ENCODE measurements at places on chromosomes 12 and 14.

- no peak for DNase-seq
Measured at GRCh38 chr12:80443974-80444666, at the start of gene PTPRQ. TSS of gene PTPRQ (plus strand) at chr12:80444235. CDS start at chr12:80444346, 111 bp downstream.

DNA sequence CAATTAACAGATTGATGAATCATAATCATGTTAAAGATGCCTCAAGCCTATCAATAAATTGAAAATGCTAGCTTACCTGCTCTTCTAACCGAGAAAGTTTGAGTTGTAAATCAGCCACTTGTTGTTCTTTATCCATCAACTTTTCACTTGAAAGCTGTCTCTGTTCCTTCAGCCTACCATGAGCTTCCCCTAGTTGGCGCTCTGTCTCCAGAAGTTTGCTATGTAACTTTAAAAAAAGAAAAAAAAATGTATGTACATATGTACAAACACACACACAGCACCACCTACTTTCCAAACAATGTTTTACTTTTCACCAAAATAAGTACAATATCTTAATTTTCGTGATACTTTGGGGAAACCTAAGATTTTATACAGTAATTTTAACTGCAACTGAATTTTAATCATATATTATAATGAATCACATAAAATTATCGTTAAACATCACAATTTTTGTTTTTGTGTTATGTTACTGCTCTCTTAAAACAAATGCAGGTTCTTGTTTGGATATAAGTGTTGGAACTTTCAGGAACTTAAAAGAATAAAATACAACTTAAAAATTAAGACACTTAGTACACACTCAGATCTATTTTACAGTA, 101.2 kb downstream of the EEA1 start:
- DNase-seq: peak; percentile 52

DNA sequence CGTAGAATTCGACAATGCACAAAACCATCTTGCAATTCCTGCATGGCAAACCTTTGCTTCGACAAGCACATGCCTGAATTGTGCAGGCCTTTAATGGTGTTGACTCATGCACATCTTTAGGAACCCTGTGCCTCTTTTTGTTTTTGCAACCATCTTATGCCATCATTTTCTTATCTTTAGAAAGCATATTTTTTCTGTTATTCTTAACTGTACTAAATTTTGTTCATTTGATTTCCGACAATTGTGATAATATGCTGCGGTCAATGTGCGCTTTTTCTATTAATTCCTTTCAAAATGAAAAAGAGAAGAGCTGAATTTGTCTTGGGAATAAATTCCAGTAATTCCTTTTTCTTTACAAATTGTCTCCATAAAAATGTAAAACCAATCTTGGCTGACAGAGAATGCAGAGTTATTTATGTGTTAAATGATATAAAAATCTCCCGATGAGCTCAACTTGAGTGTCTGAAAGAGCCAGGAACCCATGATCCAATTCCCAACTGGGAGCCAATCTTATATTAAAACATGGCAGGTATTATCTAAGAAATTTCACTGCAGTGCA, 20.1 kb upstream of the CDK17 start:
- no peak for DNase-seq

DNA sequence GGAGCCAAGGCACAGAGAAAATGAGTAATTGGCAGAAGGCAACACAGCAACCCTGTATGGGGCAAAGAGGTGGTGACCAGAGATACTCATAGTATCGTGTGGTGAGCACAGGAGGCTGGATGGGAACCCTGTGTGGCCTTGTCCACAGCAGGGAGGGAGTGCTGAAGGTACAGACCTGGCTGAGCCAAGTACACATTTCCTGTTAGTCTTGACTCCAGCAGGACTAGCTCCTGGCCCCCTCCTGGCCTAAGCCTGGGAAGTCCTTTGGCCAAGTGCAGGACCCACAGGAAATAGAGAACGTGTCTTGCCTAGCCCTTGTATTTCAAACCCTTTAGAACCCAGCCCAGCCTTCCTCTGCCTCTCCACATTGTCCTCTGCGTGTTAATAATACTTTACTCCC, 289.8 kb upstream of the PWP1 start:
- no peak for DNase-seq

DNA sequence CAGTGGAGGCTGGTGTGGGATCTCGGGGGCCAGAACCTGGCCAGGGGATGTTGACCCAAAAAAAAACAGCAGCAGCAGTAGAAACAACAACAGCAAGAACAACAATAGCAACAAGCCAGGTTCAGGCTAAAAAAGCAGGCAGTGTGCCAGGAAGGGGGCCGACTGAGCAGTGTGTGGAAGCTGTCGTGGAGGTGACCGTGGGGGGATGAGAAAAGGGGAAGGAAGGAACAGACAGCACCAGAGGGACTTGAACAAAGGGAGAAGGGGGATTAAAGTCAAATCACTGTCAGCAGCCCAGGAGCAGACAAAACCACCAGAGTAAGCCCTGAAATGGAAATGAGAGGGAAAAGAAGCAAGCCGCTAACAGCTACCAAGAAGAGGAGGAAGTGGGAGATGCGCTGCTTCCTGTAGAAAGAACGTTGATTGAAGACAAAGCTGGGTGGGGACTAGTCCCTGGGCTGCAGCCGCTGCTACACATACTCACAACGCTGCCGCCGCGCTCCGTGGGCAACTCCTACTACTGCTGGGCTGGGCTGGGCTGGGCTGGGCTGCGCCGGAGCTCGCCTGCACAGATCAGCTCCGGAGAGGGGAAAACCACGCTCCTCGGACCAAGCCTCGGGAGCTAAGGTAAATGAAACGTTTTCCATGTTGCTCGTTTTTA, at the start of gene GNG2:
GNG2 (plus strand) TSS at position 449 of the 661 bp plus-strand sequence. CDS start 90,067 bp downstream, outside the sequence.
- DNase-seq: peak; percentile 60

DNA sequence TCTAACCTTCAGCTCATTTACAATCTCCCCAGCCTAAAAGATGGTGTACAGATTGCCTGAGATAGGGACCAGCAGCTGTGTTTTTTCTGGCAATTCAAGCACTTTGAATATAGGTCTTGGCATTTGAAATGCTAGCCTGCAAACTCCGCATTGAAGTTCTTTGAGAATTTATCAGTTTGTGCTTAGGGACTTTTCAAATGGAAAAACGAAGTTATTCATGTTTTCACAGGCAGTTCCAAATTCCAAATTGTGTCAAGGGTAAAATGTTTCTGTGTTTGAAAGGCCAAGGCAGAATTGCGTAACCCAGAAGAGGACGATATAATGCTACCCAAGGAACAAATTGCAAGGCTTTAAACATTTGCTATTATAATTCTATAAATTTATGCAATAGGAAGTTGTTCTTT, 168.9 kb upstream of the RASSF8 start:
- no peak for DNase-seq

DNA sequence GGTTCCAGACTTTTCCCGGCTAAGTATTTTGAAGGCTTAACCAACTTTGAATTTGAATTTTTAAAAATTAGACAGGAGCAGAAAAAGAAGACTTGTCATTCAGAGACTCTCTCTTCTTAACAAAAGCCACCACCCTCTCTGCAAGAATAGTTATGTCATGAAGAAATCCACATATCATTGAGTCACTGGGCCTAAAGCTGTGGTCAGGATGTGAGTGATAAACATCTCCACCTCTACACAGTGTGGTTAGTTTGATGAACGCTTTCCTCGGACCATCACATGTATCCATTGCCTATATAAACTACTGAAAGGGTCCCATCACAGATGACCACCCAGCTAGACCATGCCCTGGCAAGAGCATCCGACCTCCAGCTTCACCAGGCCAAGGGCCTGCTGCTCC, 226.1 kb downstream of the KSR2 start:
- DNase-seq: no peak

DNA sequence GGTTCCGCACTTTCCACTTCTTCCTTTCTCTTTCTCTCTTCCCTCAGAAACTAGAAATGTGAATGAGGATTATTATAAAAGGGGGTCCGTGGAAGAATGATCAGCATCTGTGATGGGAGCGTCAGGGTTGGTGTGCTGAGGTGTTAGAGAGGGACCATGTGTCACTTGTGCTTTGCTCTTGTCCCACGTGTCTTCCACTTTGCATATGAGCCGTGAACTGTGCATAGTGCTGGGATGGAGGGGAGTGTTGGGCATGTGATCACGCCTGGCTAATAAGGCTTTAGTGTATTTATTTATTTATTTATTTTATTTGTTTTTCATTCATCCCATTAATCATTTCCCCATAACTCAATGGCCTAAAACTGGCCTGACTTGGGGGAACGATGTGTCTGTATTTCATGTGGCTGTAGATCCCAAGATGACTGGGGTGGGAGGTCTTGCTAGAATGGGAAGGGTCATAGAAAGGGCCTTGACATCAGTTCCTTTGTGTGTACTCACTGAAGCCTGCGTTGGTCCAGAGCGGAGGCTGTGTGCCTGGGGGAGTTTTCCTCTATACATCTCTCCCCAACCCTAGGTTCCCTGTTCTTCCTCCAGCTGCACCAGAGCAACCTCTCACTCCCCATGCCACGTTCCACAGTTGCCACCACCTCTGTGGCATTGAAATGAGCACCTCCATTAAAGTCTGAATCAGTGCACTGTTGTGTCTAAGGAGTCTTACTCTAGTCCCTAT, 4.6 kb upstream of the ATN1 start:
- peak; percentile 36 for DNase-seq

GRCh38 chr14:90418053-90418452, 21.2 kb downstream of the CALM1 start:
- DNase-seq: no peak

DNA sequence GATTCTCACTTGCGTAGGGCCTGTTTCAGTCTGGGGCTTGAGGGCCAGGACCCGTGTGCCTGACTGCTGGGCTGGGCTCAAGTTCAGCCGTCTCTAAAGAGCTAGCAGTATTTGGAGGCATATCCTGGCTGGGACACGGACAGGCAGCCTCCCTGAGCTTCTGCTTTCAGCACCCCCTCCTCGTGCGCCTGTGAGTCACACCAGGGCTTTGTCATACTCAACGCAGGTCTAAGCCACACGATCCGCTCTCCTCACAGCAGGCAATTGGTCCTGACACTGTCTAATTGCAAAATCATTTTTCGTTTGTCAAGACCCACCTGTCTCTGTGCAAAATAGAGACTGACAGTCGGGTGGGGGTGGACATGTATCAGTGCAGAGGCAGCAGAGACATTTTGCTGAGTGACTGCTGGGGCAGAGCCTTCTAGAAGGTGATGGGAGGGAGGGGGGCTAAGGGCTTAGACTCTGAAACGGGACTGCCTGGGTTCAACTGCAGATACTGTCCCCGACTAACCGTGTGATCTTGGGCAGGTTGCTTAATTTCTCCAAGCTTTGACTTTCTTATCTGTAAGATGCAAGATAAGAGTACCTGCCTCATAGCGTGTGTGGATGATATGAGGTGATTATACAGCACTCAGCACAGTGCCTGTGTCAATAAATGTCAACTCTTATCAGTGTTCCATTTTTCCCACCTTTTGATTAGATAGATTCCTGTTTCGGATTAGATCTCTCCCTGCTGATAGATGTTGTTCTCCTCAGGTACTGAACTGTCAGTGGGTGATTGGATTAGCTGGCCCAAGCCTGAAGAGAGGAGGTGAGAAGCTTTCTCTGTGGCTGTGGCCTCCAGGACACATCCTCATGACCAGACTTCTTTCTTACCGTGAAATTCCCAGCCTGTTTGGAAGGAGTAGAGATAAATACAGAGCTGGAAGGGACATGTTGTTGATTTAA, 53.1 kb downstream of the KCNA1 start:
- no peak for DNase-seq

DNA sequence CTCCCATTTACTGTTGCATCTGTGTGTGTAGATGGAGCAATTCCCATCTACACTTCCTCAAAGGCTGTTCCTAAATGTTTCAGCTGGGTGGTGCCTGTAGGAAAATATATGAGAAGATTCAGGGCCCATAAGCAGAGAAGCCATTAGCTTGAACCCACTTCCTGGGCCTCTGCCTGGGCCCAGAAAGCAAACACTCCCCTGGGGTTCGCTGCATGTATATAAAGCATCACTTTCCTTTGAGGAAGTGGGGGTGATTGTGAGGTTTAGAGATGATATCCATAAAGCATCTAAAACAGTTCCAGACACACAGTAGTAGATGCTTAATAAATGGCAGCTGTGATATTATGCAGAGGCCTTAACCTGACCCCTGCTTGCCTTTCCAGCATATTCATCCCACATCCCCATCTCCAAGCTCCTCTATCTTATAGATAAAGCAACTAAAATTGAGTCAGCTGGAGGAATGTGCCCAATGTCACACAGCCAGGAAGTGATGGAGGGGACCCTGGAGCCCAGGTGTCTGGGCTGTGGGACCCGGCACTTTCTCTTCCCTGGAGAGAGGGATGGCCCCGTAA, 280.0 kb upstream of the CRY1 start:
- DNase-seq: no peak

- no peak for DNase-seq
Measured at GRCh38 chr12:48092611-48093010, 13.3 kb downstream of the SENP1 start.

- DNase-seq: no peak
Measured at GRCh38 chr12:116144384-116144783, 133.1 kb downstream of the MED13L start.

DNA sequence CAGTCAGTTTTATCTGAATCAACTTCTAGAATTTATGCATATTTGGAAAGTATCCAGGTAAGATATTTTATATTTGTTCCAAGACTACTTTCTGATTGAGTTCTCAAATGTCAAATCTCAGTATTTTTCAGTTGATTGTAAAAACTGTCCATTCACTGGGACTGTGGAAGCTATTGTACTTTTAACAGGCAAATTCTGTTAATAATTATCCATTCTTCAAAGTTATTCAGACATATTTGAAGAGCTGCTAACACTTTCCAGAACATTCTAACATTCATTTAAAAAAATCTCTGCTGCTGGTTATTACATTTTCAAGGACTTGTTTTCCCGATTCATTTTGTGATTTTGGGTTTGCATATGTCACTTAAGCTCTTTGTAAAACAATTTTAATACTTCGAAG, 59.7 kb downstream of the PIK3C2G start:
- DNase-seq: no peak

- no peak for DNase-seq
Measured at GRCh38 chr14:28901631-28902030, 135.0 kb downstream of the FOXG1 start.

DNA sequence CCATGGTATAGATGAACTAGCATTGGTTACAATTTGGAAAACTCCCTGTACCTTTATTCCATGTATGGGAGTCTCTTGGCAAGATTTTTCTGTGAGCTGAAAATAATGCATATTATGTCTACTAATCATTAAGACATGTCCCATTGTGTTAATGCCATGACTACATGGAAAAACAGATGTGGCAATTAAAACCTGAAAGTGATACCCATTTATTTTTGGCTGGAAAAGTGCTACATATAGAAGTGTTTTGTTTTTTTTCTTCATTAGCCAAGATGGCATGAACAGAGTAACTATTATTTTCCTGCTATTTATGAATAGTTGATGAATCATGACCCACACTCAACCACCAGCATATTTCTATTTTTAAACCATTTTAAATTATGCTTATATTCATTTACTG, 58.2 kb downstream of the ALG10B start:
- DNase-seq: no peak

- no peak for DNase-seq
Measured at GRCh38 chr14:22848351-22849164, 12.2 kb downstream of the MMP14 start.

DNA sequence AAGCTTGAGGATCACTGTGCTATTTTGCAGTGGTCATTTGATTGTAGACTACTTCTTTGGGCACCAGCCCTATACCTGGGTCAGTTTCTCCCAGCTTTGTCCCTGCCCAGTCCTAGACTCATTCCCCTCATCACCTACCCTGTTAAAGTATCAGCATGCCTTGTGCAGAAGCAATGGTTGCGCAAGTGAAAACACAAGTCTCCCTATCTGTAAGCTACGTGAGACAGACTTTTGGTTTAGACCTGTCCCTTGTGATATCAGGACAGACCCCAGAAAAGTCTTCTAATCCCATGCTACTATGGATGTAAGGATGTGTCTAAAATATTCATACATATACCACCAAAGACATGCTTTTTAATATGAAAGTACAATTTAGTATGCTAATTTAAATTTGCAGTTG, 88.8 kb upstream of the ATP2B1 start:
- DNase-seq: no peak

- no peak for DNase-seq
Measured at GRCh38 chr14:61417883-61418455, 96.6 kb downstream of the PRKCH start.

Measured in NCI-H526 (cell line).